Left cardiac atrium (tissue), 4 donors: ENCODE measurements at places on chromosomes 11 and 22.

GRCh38 chr22:43435851-43436811, 24.3 kb downstream of the MPPED1 start:
- DNase-seq = no peak

DNA sequence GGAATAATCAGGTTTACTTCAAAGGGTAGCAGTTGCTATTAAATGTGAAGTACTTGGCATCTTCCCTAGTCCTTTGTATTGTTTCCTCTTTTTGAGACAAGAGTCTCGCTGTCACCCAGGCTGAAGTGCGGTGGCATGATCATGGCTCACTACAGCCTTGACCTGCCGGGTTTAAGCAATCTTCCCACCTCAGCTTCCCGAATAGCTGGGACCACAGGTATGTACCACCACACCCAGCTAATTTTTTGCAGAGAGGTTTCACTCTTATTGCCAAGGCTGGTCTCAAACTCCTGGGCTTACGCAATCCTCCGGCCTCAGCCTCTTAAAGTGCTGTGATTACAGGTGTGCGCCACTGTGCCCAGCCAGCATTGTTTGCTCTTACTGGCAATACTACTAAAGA, 36.2 kb upstream of the RAPSN start:
- no peak for DNase-seq

DNA sequence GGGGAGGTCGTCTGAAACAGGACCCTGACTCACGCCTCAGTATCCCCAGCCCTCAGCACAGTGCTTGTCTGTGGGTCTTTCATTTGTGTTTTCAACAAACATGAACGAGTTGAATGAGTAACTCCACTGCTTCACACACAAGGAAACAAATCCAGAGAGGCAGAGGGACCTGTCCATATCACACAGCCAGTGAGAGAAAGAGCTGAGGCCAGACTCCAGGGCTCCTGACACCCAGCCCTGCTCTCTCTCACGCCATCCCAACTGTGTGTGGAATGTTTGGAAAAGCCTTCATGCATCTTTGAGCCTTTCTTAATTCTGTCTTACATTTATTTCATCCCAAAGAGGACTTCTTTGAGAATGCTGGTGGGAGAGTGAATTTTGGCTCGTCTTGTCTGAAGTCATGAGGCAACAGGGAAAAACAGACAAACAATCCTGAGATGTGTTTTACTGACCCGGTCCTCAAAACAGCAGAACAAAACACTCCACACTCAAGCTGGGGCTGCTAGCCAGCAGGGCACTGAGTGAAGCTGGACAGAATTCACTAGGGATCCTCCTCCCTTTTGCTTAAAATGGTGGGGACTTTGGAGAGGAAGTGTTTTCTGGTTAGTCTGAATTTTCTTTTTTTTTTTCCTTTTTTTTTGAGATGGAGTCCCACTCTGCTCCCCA, 19.7 kb upstream of the ALG8 start:
- DNase-seq = no peak

- DNase-seq = no peak
These were observed 95.2 kb downstream of the DSCAML1 start for GRCh38 chr11:117701781-117702180.

GRCh38 chr11:12890476-12890875, 118.6 kb upstream of the RASSF10 start:
- no peak for DNase-seq

DNA sequence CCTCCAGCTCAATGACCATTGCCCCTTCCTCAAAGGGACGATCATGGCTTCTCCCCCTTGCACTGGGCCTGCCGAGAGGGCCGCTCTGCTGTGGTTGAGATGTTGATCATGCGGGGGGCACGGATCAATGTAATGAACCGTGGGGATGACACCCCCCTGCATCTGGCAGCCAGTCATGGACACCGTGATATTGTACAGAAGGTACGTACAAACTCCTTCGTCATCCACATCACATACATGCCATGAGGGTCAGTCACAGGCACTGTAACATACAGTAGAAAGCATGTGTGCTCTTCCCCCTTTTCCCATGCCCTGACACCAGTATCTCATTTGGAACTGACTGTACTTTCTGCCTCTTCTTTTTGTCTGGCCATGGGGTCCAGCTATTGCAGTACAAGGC, 4.0 kb downstream of the TAF10 start:
- DNase-seq = no peak

DNA sequence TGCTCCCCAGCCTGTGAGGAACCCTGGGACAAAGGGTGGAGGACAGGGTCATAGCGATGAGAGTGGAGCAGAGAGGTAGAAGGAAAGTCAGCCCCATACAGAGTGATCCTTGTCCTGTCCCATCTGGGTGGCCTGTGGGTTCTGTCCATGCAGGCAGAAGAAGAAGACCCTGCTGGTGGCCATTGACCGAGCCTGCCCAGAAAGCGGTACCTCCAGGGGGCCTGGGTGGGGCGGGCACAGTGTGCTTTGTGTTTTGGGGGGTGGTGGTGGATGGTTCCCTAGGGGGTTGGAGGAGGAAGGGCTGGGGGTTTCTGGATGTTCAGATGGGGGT, 7.9 kb downstream of the SIDT2 start:
- DNase-seq = no peak

GRCh38 chr11:84310268-84310667, 1024.1 kb upstream of the CCDC90B start:
- DNase-seq = no peak

GRCh38 chr11:27444801-27445215, 27.8 kb downstream of the LGR4 start:
- no peak for DNase-seq

- no peak for DNase-seq
These were observed 16.9 kb downstream of the SMCO4 start for GRCh38 chr11:93526346-93526633.

- no peak for DNase-seq
These were observed 105.7 kb upstream of the TMEM45B start for GRCh38 chr11:129709801-129710398.

GRCh38 chr22:38034278-38034882, 22.8 kb upstream of the PICK1 start:
- peak; percentile 72 for DNase-seq

GRCh38 chr22:28282405-28283067, 363.5 kb upstream of the PITPNB start:
- no peak for DNase-seq

DNA sequence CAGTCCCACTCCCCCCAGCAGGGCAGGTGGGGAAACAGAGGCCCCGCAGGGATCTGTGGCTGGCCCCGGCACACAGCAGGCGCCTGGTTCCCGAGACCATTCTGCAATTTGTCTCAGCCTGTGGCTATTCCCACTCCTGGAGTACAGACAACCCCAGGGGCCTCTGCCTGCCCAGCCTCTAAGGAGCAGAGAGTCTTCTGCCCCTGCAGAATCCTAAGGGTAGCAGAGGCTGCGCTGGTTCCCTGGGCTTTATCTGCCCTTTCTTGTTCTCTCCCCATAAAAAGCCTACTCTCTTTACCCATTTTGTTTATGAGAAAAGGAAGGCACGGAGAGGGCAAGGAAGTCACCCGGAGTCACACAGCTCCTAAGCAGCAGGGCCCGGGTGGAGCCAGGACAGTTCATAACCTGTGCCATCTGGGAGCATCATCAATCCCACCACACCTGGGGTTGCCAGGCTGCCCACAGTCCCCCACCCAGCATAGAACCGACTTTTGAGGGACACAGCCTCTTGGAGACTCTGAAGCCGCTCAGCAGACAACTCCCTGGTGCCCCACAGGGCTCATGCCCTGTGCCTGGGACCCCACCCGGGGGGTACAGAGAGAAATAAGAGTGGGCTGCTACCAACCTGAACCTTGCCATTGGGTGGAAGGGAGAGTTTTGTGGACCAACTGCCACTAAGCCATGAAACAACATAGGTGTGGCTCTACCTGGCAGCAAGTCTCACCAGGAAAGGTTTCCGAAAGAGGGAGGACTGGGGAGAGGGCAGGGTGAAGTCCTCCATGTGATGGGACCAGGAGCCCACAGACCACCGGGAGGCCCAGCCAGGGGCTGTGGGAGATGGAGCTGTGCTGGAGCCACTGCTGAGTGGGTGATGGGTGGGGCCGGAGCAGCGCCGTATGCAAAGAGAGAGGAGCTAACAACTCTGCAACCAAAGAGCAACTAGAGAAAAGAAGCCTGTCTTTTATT, 17.2 kb upstream of the LINC01488 start:
- peak; percentile 13 for DNase-seq

DNA sequence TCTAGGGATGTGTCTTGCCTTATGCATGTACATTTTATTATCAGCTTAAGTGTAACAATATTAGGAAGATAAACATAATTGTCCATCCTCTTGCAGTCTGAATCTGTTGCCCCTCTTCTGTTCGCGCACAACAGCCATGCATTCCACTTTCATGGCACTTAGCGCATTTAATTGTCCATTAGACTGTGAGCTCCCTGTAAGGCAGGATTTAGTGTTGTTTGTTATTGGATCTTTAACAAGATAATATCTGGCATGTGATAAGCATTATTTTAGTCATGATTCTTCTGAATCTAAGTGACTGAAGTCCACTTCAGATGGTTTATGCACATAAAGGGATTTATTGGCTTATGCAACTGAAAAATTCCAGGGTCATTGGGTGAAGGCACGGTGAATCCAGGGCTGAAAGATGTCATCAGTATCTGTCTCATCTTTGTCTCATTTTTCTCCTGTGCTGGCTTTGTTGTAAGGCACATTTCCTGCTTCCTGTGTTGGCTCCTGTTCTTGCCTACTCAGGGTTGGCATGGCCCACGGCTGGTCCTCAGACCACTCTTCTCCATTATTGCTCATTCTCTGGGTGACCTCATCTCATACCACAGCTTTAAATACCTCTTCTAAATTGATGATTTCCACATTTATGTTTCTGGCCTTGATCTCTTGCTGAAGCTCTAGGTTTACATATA, 37.6 kb downstream of the ATXN10 start:
- no peak for DNase-seq

DNA sequence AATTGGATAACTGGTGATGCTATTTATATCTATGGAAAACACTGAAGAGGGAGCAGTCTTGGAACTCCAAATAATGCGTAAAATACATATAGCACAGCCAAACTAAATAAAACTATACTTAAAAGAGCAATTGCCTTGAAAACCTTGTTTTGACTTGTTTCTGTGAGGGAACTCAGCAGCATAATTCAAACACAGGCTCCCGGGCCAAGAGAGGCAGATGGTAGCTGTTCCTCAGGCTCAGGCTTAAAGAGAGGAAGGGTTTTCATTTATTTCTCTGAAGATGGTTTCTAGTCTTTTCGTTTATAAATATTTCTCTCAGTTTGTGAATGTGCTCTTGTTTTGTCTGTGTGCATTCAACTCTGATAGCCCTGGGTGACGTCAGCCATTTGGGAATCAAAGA, 82.4 kb downstream of the FANCF start:
- no peak for DNase-seq

DNA sequence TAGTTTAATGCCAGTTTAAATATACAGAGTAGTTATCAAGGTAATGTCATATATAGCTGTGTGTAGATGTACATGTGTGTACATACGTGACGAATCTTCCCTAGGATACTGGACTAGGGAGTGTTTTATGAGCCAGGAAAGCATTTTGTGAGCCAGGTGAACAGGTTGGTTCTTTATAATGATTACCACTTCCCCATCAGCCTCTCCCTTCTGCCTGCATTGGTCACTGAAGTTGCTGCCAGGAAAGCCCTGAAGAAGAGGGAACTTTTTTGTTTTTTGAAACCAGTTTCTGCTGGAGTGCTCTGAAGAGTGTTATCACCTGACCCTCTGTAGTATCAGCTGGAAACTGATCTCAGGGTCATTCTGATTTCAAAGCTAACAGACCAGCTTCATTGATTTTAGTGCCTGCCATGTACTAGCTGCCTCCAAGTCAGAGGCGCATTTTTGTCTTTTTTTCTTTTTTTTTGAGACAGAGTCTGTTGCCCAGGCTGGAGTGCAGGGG, 14.2 kb upstream of the ST14 start:
- no peak for DNase-seq

DNA sequence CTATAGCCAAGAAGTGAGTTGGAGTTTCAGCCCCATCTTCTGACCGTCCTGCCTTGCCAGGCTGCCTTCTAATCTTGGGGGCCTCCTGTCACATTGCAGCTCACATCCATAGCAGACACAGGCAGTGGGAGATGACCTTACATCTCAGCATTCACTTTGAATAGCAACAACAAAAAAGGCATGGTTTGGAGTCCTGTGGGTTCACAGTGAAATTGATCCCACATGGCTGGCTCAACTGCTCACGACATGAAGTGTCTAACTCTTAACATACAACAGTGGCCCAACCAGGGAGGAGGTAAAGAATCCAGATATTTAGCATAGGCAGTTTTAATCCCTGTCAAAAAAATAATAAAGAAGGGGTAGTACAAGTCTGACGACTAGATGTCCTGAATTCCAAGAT, 38.1 kb downstream of the DBX1 start:
- DNase-seq = no peak

- DNase-seq = no peak
These were observed 21.6 kb downstream of the TREH start for GRCh38 chr11:118657709-118658428.

DNA sequence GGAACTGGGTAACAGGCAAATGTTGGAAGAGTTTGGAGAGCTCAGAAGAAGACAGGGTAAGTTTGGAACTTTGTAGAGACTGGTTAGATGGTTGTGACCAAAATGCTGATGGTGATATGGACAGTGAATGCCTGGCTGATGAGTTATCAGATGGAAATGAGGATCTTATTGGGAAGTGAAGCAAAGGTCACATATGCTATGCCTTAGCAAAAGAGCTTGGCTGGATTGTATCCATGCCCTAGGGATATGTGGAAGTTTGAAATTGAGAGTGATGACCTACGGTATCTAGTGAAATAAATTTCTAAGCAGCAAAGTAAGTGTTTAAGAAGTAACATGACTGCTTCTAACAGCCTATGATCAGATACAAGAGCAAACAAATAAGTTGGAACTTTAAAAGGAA, 17.8 kb downstream of the BBOX1 start:
- DNase-seq = no peak

GRCh38 chr11:114399490-114400215, 658 bp downstream of the C11orf71 start:
- no peak for DNase-seq

DNA sequence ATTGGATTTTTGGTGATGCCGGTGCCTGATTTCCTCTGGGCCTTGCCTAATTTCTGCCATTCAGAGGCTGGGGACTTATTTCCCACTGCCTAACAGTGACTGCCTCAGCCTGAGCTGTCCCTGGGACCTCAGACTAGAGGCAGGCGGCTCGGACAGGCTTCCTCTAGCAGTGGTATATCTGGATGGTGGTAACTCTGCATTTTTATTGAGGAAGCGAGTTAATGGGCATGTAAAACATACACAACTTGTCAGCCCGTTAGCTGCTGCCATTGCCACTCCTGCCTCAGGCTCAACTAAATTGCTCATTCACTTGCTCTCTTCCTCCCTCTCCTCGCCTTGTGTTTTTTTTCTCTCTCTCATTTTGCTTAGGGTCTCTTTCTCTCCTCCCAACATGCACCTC, 561.6 kb downstream of the BUD13 start:
- DNase-seq = no peak

GRCh38 chr11:1630271-1630670, 696 bp downstream of the KRTAP5-5 start:
- DNase-seq = no peak

DNA sequence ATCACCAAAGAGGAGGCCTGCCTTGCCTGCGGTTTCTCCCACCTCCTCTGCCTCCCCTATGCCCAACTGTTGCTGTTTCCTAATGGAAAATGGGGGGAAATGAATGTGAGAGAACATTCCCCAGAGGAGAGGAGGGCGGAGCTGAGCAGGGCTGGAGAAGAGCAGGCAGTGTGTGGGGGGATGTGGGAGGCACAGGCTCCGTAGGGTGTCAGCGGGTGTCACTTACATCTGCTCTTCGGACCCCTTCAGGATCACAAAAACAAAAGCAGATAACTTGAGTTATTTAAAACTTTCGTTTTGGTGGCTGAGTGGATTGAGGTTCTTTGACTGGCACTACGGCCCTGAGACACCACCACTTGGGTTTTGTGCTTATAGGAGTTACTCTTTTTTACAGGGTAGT, 93.8 kb downstream of the CEP164 start:
- no peak for DNase-seq
